ENCODE measurements at places on chromosomes 16 and 17.

DNA sequence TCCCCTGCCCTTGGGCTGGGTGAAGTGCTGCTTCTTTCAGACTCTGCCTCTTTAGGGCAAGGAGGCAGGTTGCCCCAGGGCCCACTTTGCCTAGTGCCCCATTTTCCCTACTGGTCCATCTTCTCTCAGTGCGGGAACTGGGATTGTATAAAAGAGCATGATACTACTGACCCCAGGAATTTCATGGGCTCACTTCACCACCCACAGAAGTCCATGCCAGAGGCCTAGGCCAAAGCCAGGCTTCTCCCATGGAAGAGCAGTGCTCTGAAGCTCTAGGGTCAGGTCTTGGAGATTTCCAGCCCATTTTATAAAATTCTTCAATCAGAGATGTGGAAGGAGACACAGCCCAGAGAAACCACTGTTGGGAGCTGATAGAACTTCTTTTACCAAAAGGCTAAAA lies 5.7 kb downstream of the CACNG1 start:
- no peak for DNase-seq

DNA sequence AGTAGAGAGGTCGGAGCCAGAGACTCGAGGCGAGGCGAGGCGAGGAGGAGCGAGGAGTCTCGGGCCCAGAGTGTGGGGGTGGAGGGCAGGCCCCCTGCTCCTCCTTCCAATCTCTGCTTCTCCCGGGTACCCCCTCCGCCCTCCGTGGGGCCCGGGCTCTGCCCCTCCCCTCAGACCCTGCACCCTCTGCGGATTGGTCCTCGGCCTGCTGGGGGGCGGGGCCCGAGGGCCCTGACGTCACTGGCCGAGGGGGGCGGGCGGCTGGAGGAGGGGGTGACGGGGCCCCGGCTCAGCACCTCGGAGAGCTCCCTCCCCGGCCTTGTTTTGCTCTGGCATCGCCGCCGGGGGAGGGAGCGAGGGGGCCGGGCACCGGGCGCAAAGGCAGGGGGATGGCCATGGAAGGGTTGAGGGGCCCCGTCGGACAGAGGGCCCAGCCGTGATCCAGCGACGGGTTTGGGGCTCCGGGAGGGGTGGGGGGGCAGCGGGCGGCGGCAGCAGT lies at the start of gene RUNDC3A:
Gene RUNDC3A (plus strand): TSS at position 282 of the 499 bp plus-strand sequence. CDS start 232 bp downstream, outside the sequence.
- peak; percentile 39 for DNase-seq

DNA sequence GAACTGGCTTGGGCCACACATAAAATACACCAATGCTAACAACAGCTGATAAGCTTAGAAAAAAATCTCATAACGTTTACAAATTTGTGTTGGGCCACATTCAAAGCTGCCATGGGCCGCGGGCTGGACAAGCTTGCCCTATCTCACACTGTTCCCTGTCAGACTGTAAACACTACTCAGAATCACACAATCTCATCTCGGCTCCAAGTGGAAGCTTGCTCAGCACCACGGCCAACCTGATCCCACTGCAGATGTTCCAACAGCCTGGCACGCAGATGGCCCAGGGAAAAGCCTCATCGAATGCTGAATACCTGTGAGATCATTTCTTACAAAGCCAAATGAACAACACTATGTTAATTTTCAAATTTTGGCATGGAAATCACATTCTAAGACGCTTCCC lies 125.8 kb downstream of the ANKRD11 start:
- no peak for DNase-seq

- peak; percentile 68 for DNase-seq
Observed at GRCh38 chr16:88759245-88759975, 25.6 kb downstream of the PIEZO1 start.

DNA sequence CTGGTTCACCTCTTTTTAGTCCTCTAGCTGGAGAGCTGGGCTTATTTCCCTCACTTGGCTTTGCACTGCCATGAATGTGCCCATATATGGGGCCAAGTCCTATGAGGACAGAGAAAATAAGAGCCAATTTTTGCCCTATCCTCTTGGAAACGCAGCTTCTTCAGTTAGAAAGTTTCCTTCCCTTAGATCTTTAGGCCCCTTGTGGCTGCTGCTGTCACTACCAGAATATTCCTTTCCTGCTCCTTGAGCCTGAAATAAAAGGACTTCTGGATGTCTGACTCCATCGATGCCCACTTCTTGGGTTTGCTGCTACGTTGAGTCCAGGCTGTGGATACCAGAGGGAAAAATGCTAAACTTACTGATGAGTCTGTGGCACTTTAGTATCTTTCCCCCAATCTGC lies 487.1 kb downstream of the GRIN2A start:
- DNase-seq: no peak

DNA sequence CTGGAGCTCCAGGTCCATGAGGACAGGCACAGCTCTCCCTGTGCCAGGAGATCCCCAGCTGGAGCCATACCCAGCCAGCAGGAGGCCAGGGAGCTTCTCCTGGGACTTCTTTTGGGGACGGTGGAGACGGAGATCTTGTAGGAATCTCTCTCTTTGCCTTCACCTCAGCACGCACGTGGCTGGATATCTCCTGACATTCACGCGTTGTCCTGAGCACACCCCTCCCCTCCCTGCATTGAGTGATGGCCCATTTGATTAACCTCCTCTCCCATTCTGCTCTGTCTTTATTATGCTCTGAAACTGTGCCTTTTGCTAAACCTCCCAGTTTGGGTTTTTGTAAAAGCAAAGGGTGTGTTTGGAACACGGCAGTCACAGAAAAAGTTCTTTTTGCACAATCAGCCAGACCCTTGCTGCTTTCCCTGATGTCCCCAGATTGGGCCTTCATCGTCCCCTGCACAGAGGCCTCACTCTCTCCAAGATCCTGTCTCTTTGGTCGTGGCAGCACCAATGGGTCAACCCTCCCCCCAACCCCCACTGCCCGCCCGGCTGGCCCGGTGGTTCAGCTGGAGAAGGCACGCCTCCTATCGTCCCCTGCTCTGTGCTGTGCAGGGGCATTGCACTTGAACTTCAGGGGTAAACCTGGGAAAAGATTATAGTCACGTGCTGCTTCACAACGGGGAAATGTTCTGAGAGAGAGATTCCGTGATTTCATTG lies 32.5 kb upstream of the LGALS9 start:
- no peak for DNase-seq

DNA sequence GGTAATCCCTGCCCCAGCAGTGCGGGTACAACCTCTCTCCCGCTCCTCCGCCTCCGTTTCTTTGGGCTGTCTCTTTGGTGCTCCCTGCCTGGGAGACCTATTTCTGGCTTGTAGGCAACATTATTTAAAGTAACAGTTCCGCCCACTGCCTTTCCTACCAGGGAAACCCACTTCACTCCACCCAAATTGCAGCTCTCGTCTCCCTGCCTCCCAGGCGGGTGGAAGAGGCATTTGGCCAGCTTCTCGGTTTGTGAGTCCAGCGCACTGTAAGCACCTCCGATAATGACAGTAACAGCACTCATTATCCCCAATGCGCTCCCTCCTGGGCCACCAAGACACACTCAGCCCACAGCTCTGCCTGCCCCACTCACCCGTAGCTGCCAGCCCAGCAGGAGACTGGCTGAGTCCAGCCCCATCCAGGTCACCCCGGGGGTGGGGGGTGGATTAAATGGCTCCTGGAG lies 165.1 kb upstream of the CDC42EP4 start:
- no peak for DNase-seq
